ENCODE measurements at places on chromosomes 7 and 10.

GRCh38 chr10:103111918-103112877 lies 80.9 kb downstream of the NT5C2 start:
- H3K4me1 ChIP-seq: peaks cover 17% of the 10 kb centered on the region
- H3K36me3 ChIP-seq: peaks cover 18% of the 10 kb centered on the region
- no peak overlapping the region for H3K27ac ChIP-seq
- no peaks in the 10 kb centered on the region for H3K27me3 ChIP-seq
- no peak for DNase-seq
- H3K4me3 ChIP-seq: no peak overlapping the region

GRCh38 chr7:80475383-80475782 lies 36.5 kb downstream of the GNAT3 start:
- no peaks in the 10 kb centered on the region for H3K36me3 ChIP-seq
- no peaks in the 10 kb centered on the region for H3K27me3 ChIP-seq
- H3K4me1 ChIP-seq: peaks cover 3% of the 10 kb centered on the region
- no peak overlapping the region for H3K27ac ChIP-seq

- DNase-seq: no peak
- no peaks in the 10 kb centered on the region for H3K27me3 ChIP-seq
- peaks cover 10% of the 10 kb centered on the region for H3K4me1 ChIP-seq
- H3K4me3 ChIP-seq: no peak overlapping the region
- no peaks in the 10 kb centered on the region for H3K36me3 ChIP-seq
Observed at GRCh38 chr10:48612236-48612943, 7.5 kb upstream of the ARHGAP22 start.

- H3K27me3 ChIP-seq: no peaks in the 10 kb centered on the region
- H3K4me3 ChIP-seq: no peak overlapping the region
- no peak overlapping the region for H3K27ac ChIP-seq
- H3K36me3 ChIP-seq: no peaks in the 10 kb centered on the region
- no peaks in the 10 kb centered on the region for H3K4me1 ChIP-seq
Observed at GRCh38 chr7:114689406-114689805, 232.5 kb upstream of the MDFIC start.

DNA sequence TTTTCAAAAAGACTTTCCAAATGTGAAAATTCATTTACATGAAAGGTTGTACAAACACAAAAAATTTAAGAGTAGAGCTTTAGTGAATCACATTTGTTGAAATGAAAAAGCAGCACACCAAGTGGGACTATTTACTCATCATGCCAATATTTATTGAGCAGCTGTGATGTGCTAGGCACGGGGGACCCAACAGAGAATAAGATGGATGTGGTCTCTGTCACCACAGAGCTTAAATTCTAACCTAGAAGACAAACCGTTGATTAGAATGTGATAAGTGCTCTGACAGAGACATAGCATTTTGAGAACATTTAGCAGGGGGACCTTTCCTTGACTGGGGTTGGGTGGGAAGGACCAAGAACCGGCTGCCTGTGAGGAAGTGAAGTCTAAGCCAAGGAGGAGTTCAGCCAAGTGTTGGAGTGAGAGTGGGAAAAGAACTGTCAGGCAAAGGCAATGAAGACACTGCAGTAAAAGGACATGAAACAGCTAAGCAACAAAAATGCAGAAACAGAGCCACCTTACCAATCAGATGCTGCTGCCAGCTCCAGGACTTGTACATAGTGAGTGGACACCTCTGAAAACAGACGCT lies 19.1 kb downstream of the ADAM12 start:
- no peak overlapping the region for H3K4me3 ChIP-seq
- no peak for DNase-seq
- no peaks in the 10 kb centered on the region for H3K4me1 ChIP-seq
- no peaks in the 10 kb centered on the region for H3K36me3 ChIP-seq

- H3K4me3 ChIP-seq: no peak overlapping the region
- peaks cover 2% of the 10 kb centered on the region for H3K4me1 ChIP-seq
- H3K27me3 ChIP-seq: 0 out of 2 replicates have a peak, but pooled peaks cover 2% of the 10 kb centered on the region
Observed at GRCh38 chr7:29600661-29601060, 37.0 kb downstream of the PRR15 start.

GRCh38 chr7:38893061-38893460 lies 15.9 kb downstream of the VPS41 start:
- H3K36me3 ChIP-seq: peaks cover 6% of the 10 kb centered on the region
- H3K4me1 ChIP-seq: peaks cover 6% of the 10 kb centered on the region
- H3K27me3 ChIP-seq: no peaks in the 10 kb centered on the region
- no peak overlapping the region for H3K4me3 ChIP-seq
- DNase-seq: no peak

- no peak for DNase-seq
- no peak overlapping the region for H3K27ac ChIP-seq
- H3K4me3 ChIP-seq: no peak overlapping the region
- no peaks in the 10 kb centered on the region for H3K4me1 ChIP-seq
Observed at GRCh38 chr10:22460101-22460500, 114.8 kb downstream of the SPAG6 start.

DNA sequence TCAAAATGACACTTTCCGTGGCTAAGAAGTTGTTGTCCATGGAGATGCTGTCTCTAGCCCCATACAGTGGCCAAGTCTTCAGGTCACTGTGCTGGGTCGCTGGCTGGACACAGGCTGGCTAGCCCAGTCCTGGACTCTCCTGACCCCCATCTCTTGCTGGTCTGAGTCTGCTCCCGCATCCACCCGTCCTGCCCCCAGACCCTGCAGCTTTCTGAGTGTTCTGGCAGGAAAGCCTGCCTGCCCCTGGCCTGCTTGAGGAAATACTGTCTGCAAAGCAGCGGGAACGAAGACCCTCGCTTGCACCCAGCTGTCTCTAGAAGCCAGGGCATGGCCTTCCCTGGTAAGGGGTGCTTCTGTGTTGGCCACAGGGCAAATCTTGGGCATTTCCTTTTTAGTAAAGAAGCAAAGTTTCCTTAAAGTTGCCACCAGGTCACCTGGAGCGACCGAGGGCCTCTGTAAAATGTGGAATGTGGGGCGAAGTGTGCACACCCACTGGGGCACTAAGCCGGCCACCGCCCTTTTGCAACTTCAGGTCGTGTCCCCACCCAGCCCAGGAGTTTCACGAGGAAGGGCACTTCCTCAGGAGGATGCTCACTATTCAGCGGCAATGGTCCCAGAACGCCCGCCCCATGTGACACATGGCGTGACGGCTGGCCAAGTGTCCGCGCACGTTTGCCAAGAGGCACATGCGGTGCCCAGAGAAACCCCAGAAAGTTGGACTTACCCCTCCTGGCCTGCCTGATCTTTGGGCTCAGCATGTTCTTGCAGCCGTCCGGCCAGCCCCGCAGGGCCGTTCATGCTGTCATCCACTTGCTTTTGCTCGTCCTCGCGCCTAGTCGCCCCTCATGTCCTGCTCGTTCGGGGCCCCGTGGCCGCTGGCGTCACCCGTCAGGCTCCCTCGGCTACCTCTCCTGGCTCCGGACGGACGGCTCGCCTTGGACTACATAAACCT lies 558 bp downstream of the ARHGAP22 start:
- H3K27ac ChIP-seq: no peak overlapping the region
- H3K4me1 ChIP-seq: peaks cover 40% of the 10 kb centered on the region
- H3K36me3 ChIP-seq: no peaks in the 10 kb centered on the region
- DNase-seq: peak; percentile 42
- peak overlapping the region; percentile 34 for H3K4me3 ChIP-seq
- H3K27me3 ChIP-seq: no peaks in the 10 kb centered on the region

DNA sequence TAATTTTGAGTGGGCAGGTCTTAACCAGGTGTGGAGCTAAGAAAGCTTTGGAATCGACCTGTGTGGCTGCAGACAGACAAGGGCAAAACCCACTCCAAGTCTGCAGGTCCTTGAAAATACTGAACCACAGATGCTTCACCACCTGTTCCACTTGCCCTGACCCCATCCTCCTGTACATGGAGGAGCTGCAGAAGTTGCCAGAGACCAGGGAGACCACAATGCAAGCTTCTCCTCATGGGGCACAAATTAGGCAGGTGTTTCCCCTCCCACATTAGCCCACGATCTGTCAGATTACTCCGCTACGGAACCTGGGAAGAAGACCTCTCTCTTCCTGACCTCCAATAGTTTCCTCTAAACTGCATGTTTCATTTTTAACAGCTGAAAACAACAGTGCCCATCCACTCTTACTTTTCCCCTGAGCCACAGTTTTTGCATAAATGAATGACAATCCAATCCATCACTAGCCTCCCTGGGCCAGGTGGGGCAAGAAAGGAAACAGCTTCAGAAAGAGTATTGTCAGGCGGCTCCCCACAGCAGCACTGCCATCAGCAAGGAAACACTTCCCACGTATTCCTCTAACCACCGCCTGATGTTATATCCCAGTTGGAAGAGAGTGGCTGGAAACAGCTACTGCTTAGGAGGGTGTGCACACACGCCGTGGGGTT lies 141.6 kb downstream of the PRKAG2 start:
- H3K27ac ChIP-seq: peak overlapping the region; percentile 88
- no peaks in the 10 kb centered on the region for H3K27me3 ChIP-seq
- H3K4me1 ChIP-seq: peaks cover 34% of the 10 kb centered on the region
- no peak for DNase-seq
- peak overlapping the region; percentile 48 for H3K4me3 ChIP-seq
- peaks cover 9% of the 10 kb centered on the region for H3K36me3 ChIP-seq

DNA sequence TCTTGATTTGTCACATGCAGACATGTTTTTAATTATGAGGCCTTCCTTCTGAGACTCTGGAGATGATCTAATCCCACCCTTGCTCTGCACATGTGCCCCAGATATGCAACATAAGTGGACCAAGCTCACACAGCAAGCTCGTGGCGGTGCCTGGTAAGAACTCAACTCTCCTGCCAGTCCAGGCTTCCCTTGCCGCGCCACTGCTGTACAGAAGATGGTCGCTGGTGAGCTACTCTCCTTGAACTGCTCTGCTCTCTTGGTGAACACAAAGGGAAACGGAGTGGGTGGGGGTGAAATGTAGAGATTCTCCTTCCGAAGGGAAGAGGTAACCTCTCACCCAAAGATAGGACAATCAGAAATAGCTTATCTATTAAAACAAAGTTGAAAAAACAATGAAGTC lies 25.7 kb downstream of the MYOF start:
- H3K27ac ChIP-seq: no peak overlapping the region
- H3K36me3 ChIP-seq: peaks cover 72% of the 10 kb centered on the region
- DNase-seq: no peak
- no peaks in the 10 kb centered on the region for H3K27me3 ChIP-seq
- H3K4me3 ChIP-seq: no peak overlapping the region
- peaks cover 46% of the 10 kb centered on the region for H3K4me1 ChIP-seq

DNA sequence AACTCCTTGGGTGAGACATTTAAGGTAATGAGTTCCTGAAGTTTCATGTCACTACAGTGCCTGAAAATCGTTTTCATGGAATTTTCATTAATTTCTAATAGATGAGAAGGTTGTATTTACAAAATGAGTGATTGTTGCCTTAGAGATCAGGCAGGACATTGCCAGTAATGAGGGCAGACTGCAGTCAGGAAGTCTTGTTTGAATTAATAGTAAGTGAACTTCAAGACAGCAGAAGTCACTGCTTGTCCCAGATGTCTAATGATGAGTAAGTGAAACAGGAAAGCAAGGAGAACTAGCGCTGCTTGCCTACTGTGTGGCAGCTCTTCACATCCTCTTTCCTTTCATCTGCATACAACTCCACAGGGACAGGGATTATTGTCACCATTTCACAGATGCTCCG lies 237.4 kb downstream of the BAMBI start:
- peaks cover 20% of the 10 kb centered on the region for H3K4me1 ChIP-seq
- no peak for DNase-seq
- no peaks in the 10 kb centered on the region for H3K36me3 ChIP-seq
- no peak overlapping the region for H3K27ac ChIP-seq
- H3K27me3 ChIP-seq: no peaks in the 10 kb centered on the region

- no peaks in the 10 kb centered on the region for H3K27me3 ChIP-seq
- no peak overlapping the region for H3K27ac ChIP-seq
- H3K36me3 ChIP-seq: no peaks in the 10 kb centered on the region
- H3K4me1 ChIP-seq: no peaks in the 10 kb centered on the region
- no peak overlapping the region for H3K4me3 ChIP-seq
Observed at GRCh38 chr10:118927321-118927720, 102.2 kb upstream of the NANOS1 start.

DNA sequence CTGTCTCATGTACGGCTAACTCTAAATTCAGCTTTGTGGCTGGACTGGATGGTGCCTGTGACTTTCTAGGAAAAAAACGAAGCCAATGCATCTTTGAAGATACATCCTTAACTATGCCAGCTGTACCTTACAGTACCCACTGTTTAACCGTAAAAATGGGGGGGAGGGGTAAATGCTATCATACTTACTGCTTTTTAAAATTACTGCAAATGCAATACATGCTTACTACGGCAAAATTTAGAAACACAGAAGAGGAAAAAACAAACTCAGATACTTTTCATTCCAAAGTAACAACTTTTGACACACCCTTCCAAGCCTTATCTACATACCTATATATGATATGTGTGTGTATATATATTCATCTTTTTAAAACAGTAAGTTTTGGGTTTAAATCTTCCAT lies 20.4 kb upstream of the GLCCI1 start:
- H3K27ac ChIP-seq: no peak overlapping the region
- no peak overlapping the region for H3K4me3 ChIP-seq

- H3K4me1 ChIP-seq: no peaks in the 10 kb centered on the region
- no peak overlapping the region for H3K27ac ChIP-seq
- H3K36me3 ChIP-seq: no peaks in the 10 kb centered on the region
Observed at GRCh38 chr10:104208730-104209129, 23.4 kb downstream of the CFAP43 start.

DNA sequence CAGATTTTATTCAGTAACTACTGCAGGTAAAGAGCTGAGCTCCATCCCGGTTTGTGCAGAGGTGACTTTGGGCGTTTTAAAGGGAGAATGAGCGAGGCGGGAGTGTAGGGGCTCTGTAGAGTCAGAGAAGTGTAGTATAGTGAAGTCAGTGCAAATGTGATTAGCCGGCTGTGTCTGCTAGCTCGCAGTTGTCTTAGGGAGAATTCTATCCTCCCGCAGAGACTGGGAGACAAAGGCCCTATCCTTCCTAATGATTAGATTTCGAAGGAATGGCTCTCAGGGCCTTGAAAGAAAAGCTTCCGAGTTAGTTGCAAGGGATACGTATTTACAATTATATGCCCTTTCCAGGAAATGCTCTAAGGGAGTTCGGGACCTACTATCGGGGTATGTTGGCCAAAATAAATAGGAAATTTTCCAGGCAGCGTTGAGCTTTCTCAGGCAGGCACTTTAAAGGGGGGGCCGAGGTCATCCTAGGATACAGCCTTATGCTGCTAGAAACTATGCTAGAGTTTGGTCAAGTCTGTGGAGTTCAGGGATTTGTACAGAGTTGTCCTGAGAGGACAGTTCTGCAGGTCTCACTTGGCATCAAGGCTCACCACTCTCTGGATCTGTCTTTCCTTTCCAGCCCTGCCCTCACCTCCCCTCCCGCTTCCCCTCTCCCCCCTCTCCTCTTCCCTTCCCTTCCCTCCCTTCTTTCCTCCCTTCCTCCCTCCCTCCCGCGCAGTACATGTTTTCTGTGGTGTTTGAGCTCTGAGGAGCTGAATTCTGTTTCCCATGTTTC lies 825 bp downstream of the MRPL32 start:
- peak overlapping the region; percentile 64 for H3K4me3 ChIP-seq
- no peaks in the 10 kb centered on the region for H3K27me3 ChIP-seq
- DNase-seq: peak; percentile 35
- peaks cover 48% of the 10 kb centered on the region for H3K36me3 ChIP-seq
- H3K27ac ChIP-seq: peak overlapping the region; percentile 49

GRCh38 chr7:128948976-128949760 lies 11.4 kb downstream of the IRF5 start:
- no peaks in the 10 kb centered on the region for H3K27me3 ChIP-seq
- no peak overlapping the region for H3K27ac ChIP-seq
- H3K4me1 ChIP-seq: 0 out of 2 replicates have a peak, but pooled peaks cover 2% of the 10 kb centered on the region
- H3K4me3 ChIP-seq: no peak overlapping the region
- peaks cover 28% of the 10 kb centered on the region for H3K36me3 ChIP-seq

GRCh38 chr10:43861966-43862751 lies 213.5 kb upstream of the ZNF32 start:
- H3K4me3 ChIP-seq: no peak overlapping the region
- H3K27ac ChIP-seq: no peak overlapping the region
- H3K27me3 ChIP-seq: no peaks in the 10 kb centered on the region
- DNase-seq: no peak
- peaks cover 42% of the 10 kb centered on the region for H3K4me1 ChIP-seq

All from SJSA1 (cell line).